Liver (tissue), 10 donors: ENCODE measurements at places on chromosomes 3 and 15. TPM values are rescaled to one million over a fixed set of nuclear protein-coding genes. Genes with fewer than 3 reads are reported as not detected.

The TUBGCP4 gene
- 4.6 TPM for polyA plus RNA-seq

The GHSR gene
- not detected for polyA plus RNA-seq

The THAP10 gene
- 0.76 TPM for polyA plus RNA-seq

The GPR62 gene
- polyA plus RNA-seq = not detected
